ENCODE measurements at places on chromosomes 5 and 9.

DNA sequence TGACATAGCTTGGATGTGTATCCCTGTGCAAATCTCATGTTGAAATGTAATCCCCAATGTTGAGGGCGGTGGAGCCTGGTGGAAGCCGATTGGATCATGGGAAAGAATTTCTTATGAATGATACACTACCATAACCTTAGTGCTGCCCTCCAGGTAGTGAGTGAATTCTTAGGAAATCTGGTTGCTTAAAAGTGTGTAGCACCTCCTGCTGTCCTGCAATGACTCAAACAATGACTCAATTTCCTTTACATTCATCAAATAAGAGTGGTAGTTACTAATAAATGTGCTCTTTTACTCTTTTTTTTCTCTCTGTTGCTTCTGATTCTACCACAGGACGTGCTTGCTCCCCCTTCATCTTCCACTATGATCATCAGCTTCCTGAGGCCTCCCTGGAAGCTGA is 1696.0 kb upstream of the CDH9 start:
- no peak for DNase-seq

DNA sequence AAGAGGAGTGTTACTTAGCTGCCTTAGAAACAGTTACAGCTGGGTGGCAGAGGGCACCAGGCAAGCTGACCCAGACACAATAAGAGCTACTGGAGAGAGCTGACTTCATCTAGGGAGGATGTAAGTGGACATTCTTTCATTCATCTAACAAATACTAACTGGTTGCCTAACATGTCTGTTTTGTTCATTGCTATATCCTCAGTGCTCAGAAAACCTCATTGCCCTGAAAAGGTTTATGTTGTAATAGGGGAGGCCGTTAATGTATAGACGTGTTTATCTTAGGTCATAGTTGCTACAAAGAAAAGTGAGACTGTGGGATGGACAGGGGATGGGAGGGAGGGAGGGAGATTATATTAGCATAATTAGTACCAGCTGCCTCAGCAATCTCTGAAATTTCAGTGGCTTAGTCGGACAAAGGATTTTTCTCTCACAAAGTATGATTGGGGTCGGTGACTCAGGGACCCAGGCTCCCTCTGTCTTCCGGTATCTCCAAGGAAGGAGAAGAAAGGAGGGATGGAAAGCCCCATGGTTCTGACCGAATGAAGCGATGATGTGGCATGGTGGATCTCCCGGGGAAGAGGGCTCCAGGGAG is 2.6 kb upstream of the SNX18 start:
- DNase-seq, result no peak

GRCh38 chr5:132272311-132273210 is 15.1 kb downstream of the PDLIM4 start:
- no peak for DNase-seq

GRCh38 chr5:113255105-113255504 is 179.7 kb downstream of the TSSK1B start:
- DNase-seq, result no peak

GRCh38 chr5:97364731-97365130 is 181.7 kb upstream of the RIOK2 start:
- DNase-seq, result no peak

GRCh38 chr5:7190712-7191250 is 205.2 kb upstream of the ADCY2 start:
- DNase-seq, result no peak

Data from mesothelial cell of epicardium (in vitro differentiated cells).